ENCODE measurements at places on chromosomes 1 and 21.

DNA sequence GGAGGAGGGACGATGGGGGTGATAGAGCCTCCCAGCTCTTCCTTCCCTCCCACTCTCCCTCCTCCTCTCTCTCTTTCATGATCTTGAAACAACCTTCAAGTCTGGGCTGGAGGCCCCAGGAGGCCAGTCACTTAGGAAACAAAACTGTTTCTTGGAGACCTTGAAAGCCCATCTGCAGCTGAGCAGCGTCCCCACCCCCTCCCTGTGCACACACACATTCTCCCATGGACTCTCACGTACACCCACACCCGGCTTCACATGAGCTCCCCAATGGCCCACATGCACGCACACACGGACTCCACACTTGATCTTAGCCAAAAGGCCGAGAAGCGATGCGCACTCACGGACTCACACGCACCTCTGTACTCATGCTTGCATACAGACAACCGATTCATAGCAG is 3.2 kb upstream of the ATP1A2 start:
- no peak for DNase-seq

DNA sequence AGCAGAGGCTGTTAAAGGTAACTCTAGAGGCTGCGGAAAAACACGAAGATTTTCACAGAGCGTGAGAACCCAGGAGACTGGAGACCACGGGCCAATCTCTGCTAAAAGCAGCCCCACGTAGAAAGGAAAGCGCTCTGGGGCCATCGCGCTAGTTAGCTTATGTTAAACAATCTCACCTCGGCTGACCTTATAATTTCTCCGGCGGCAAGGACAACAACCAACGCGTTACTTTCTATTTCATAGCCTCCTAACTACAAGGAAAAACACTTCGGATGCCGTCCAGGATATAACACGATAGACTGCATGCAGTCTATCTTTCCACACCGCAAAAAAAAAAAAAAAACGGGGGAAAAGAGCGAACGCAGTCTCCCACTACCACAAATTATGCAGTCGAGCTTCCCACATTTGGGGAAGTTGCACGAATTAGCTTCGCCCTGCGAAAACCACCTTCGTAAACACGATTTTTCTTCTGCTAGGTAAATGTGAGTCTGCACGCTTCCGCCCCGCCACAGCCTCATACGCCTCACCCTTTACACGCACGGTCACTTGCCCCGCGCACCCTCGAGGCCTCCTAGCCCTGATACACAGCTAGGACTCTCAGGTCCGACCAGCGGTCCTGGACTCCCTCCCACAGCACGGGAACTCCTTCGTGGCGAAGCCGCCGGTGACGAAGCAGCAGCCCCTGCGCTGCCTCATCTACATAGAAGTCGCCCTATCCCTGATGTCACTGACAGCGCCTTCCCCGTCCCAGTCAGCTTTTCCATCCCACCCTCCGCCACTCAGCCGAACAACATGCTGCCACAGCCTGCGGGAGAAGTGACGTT is 87.8 kb downstream of the PRKAB2 start:
- DNase-seq, result peak; percentile 63

- DNase-seq, result no peak
These were observed 785 bp downstream of the PGLYRP4 start for GRCh38 chr1:153347856-153348255.

DNA sequence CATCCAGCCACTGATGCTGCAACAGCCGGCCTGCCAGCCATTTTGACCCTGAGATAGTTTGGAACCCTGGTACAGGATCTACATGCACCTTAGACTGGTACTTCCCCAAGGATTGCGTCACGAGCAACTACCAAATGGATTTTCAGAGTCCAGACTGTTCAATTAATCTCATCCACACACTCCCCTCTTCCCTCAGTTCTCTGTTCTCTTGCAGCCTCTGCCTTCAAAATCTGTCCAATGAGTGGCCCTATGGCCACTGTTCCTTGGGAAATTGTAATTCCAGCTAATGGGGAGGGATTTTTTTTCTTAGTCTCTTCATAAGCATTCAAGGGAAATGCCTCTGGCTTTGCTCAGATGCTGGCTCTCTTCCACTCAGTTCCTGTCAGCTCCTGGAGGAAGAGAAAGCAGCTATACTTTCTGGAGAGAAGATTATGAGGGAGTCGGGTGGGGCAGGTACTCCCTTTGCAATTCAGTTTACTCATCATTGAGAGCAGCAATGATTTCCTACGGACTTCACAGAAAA is 19.8 kb upstream of the UAP1 start:
- DNase-seq, result no peak

DNA sequence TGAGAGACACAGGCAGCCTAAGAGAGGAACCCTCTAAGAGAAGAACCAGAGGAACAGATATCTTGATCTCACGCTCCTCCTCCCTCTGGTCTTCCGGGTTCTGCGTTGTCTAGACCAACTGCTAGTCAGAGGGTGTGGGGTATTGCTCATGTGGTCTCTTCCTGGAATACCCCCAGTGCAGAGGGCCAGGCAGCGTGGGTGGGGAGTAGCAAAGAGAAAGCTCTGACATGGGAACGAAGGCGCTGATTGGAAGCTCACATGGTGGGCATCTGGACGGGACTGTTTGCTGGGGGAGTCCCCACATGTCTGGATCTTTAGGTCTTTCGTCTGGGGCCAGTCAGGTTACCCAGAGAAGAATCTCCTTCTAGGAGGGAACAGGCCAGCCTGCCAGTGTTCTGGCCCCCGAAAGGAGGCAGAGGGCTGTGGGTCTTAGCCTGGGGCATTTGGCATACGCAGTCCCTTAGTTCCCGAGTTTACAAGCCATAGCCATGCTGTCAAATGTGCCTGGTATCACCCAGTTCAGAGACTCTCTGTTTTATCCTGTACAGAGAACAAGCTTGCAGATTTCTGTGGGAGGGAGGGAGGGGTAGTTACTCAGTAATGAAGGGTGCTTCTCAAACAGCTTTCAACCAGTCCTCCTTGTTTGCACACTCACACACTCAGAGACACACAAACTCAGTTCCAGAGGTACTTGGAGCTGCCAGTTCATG is 18.3 kb upstream of the IL6R start:
- DNase-seq, result peak; percentile 68

DNA sequence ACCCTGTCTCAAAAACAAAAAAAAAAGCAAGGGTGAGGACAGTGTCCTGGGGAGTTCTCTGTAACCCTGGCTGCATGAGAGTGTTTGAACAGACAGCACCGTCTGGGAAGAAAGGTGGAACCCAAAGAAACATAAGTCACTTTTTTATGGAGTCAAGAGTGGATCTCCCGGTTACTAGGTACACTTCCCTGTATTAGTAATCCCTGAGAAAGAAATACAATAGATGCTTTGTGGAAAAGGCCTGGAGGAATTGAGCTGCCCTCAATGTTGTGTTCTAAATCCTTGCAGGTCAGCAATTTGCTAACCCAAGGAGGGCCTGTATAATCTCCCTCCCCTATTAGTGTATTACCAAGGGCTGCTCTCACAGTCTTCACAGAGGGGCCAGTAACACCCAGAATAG is 16.6 kb downstream of the DEGS1 start:
- no peak for DNase-seq

GRCh38 chr1:225670806-225671733 is 18.1 kb upstream of the ENAH start:
- no peak for DNase-seq

GRCh38 chr1:61612602-61613001 is 112.3 kb downstream of the TM2D1 start:
- no peak for DNase-seq

DNA sequence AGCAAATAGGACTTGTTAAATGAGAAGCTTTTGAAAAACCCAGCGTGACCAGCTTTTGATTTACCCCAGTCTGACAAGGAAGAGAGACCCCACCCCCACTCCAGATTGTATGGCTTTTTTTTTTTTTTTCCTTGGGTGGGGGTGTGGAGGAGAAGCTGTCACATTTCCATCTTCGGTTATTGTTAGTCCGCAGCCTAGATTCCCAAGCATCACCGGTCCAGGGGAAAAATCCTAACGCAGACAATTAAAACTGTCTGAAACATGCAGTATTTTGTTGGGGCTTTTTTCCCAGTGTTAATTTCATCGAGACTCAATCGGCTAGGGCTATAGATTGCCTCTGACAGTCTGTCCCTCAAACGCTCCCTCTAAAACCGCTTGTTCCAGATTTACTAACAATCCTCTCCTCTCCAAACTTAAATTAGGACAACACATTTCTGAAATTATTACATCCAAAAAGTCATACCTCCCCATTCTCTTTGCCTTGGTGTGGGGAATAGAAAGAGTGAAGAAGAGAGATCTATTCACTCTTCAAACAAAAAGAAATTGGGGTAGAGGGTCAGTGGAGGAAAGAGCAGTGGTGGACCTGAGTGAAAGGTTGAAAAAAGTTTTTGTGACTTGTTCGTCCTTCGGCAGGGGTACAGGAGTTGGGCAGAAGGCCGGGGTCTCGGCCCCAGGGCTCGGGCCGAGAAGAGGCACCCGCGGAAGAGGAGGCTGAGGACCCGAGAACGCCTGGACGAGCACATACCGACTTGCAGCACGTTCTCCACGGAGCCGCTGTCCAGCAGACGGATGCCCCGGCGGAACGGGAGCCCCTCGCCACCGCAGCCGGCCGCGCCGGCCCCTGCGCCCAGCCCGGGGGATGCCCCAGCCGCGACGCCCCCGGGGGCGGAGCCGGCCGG is 1.1 kb downstream of the ZSWIM5 start:
- DNase-seq, result no peak

- DNase-seq, result no peak
These were observed 28.6 kb upstream of the NEK2 start for GRCh38 chr1:211703812-211704537.

DNA sequence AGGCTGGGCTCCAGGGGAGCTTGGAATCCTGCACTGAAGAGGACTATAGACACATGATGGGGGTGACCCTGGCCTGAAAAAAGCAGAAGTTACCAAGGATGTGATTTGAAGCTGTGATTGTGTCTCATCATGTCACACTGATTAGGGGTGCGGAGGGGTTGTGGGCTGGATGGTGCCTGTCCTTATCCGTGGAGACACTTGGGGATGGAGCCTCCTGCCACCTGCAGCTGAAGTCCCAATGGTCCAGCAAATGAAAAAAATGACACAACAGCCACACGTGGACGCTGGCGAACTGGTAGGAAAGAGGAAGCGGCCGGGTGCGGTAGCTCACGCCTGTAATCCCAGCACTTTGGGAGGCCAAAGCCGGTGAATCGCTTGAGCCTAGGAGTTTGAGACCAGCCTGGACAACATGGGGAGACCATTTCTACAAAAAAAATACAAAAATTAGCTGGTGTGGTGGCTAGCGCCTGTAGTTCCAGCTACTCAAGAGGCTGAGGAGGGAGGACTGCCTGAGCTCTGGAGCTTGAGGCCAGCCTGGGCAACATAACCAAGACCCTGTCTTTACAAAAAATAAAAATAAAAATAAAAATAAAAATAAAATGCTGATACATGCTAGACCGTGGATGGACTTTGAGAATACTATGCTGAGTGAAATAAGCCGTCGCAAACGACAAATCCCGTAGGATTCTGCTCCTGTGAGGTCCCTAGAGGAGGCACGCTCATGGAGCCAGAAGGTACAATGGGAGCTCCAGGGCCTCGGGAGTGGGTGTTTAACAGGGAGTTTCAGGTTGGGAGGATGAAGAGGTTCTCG is 838 bp upstream of the IBA57 start:
- no peak for DNase-seq

DNA sequence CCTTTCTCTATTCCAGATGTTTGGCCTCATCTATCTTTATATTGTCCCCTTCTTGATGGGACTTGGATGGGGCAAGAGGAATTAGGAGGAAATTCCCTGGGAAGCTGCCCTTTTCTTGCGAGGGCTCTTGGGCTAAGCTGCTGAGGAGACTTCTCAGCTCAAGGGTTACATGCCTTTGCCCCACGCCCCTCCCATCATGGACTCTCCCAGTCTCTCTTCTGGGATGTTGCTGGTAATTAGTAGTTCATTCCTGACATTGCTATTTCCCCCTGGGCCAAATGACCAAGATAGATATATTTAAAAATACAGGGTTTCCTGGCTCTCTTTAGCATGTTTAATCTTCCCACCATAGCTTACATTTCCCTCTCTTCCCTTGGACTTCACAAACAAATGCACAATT is 90.6 kb upstream of the RALGPS2 start:
- DNase-seq, result no peak

- no peak for DNase-seq
These were observed 52.8 kb downstream of the TENT5C start for GRCh38 chr1:117658676-117659075.

- no peak for DNase-seq
These were observed 51.3 kb downstream of the PTP4A2 start for GRCh38 chr1:31886866-31887265.

GRCh38 chr21:38455403-38455802 is 42.9 kb downstream of the ERG start:
- DNase-seq, result no peak

DNA sequence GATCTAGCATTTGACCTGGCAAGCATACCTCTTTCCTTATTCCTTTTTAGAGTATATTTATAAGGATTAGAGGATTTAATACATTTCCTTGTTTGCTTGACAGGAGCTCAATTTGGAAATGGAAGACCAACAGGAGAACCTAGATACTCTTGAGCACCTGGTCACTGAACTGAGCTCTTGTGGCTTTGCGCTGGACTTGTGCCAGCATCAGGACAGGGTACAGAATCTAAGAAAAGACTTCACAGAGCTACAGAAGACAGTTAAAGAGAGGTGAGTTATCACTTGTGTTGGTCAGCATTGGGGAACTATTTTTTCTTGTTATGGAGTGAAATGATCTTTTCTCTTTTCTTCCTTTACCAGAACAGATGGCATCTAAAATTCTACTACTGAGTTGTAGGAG is 123.4 kb upstream of the BMP8A start:
- no peak for DNase-seq

DNA sequence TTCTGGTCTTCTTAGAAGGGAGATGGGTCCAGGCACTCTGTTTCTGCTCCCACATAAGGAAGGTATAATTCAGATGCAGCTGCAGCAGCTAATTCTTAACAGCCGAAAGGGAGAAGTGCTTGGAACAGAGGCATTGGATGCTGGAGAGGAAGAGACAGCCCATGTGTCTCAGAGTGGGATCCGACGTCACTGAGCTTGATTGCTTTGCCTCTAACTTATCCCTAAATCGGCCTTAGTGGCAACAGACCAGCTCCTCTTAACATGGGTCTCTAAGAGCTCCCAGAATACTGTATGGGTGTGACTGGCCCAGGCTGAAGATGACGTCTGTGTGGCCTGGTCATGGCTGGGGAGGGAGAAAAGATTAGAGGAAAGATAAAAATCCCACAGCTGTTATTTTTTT is 40.7 kb upstream of the KCND3 start:
- DNase-seq, result no peak

DNA sequence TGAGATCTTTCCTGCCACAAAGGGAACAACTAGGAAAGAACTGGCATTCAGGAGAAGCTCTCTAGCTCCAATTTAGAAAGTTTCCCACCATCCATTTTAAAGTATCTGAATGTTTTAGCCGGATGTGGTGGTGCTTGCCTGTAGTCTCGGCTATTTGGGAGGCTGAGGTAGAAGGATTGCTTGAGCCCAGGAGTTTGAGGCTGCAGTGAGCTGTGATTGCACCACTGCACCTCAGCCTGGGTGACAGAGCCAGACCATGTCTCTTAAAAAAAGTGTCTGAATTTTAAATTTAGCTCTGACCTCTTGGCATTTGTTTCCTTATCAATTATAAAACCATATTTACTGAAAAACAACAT is 67.2 kb downstream of the RPAP2 start:
- DNase-seq, result no peak
